ENCODE measurements at places on chromosomes 13 and 19.

GRCh38 chr19:15098460-15098859 is 8.7 kb upstream of the SYDE1 start:
- DNase-seq = no peak

- no peak for DNase-seq
These were observed 6.4 kb downstream of the ANGPTL4 start for GRCh38 chr19:8370176-8371010.

DNA sequence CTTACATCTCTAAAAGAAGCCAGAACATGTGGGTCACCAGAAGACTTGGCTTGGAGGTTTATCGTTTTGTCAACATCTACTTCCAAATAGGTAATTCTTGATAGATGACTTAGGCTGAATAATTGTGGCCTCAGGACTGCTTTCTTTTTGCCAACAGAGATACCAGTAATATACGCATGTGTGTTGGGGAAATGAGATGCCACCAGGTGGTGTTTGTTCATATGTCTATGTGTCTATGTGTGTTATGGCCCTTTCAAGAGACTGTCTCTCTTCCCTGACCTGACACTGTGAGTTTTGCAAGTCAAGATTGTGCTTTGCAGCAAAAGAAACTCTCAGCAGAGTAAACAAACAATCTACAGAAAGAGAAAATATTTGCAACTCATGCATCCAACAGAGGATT is 31.6 kb upstream of the METTL21C start:
- no peak for DNase-seq

- no peak for DNase-seq
These were observed 69.3 kb downstream of the NUFIP1 start for GRCh38 chr13:44920013-44920412.

GRCh38 chr19:5891938-5892771 is 11.4 kb downstream of the NDUFA11 start:
- no peak for DNase-seq

GRCh38 chr19:18839465-18840287 is 7.9 kb downstream of the UPF1 start:
- DNase-seq = no peak

- DNase-seq = no peak
These were observed 6.2 kb downstream of the ZC3H4 start for GRCh38 chr19:47107202-47107952.

- no peak for DNase-seq
These were observed 1.9 kb downstream of the IRF2BP1 start for GRCh38 chr19:45883881-45884681.

DNA sequence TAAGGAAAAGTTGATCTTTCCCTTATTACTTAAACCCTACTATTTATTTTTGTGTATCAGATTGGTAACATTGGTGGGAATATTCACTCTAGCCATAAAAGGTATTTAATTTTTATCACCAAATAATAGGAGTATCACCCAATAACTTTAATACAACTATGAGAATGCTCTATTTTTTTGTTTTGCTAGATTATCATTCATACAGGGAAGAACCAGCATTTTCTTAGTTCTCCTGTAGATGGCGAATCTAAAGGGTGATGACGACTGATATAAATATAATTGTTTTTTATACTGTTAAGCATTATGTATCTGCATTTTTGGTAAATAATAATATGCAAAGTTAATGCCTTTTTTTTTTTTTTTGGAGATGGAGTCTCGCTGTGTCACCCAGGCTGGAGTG is 7.9 kb upstream of the FRY start:
- no peak for DNase-seq

GRCh38 chr19:49436381-49437017 is 4.8 kb downstream of the SLC17A7 start:
- no peak for DNase-seq

GRCh38 chr19:24159707-24160106 is 72.7 kb downstream of the ZNF254 start:
- peak; percentile 4 for DNase-seq

DNA sequence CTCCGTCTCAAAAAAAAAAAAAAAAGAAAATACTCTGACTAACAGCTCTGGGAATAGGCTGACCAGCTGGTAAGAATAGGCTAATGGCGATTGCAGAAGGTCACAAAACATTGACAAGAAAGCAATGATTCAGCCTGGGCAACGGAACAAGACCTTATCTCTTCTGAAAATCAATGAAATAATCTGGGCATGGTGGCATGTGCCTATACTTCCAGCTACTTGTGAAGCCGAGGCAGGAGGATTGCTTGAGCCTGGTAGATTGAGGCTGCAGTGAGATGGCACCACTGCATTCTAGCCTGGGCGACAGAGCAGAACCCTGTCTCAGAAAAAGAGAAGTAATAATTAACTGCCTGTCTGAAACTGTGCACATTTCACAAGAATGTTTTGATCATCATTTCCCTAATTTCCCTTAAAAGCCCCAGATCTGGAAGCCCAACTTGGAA is 18.8 kb upstream of the MTRF1 start:
- no peak for DNase-seq

DNA sequence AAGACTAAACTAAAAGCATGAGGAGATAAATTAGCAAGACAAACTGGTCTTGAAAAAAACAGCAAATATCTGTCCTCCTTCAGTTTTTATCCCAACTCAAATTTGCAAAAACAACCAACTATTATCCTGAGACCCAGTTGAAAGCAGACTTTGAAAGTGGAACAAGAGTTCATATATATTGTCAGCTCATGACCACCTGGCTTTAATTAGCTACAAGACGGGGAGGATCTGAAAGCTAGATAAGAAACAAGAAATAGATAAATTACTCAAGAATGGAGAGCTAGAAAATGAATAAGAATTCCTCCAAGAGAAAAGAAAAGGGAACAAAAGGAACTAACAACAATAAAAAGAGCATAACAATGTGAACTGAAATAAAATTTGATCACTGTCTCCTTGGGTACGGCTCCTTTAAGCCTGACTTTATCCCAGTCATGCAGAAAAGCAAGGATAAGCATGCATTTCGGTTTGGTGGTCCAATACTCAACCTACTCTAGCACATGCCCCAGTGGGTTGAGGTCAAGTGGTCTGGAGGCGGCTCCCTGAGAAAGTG is 246.9 kb downstream of the DCLK1 start:
- DNase-seq = no peak

DNA sequence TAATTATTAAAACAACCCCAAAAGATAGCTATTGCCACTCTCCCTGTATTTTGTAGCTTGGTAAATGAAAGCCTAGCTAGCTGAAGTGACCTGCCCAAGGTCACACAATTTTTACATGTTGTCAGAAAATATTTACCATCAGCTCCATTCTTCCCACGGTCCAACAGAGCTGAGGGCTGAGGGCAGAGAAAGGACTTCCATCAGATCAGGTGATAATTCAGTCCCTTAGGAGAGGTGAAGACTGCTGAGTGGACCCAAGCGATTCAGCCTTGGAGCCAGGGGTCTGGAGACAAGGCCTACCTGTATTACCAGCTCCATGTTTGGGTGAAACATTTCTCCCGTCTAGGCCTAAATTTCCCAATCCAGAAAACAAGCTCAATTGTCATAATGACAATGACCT is 149.5 kb upstream of the TSHZ3 start:
- no peak for DNase-seq

GRCh38 chr13:97639236-97639635 is 205.3 kb downstream of the RAP2A start:
- no peak for DNase-seq

DNA sequence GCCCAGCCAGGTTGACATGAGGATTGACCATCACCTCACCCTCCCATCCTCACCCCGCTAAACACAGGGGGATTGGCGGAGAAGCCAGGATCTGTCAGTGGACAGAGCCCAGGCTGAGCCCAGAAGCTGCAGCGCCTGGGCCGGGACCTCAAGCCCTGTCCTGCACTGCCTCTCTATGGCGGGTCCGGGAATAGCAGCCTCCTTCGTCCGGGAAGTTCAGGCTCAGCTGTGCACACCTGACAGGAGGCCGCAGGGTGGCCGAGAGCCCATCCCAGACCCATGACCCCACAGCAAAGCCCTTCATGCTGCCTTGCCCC is 67.8 kb downstream of the SPACA7 start:
- peak; percentile 76 for DNase-seq

- no peak for DNase-seq
These were observed 139.4 kb downstream of the SIPA1L3 start for GRCh38 chr19:38046254-38047048.

DNA sequence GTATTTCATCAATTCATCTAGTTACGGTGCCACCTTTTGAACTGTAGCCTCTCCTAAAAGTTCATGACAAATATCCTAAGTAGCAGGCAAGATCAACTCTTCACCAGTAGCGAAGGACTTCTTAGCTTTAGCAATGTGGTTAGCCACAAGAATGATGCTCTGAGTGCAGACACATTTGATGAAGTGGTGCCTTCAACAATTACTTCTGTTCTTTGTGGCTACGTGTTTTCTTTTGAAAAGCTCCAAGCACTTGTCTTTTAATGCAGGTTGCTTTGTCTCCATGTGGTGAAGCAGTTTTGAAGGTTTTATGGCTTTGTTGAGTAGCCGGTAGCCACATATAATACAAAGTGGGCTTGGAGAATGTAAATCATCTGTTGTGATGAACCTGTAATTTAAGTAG is 194.7 kb downstream of the B3GLCT start:
- no peak for DNase-seq

DNA sequence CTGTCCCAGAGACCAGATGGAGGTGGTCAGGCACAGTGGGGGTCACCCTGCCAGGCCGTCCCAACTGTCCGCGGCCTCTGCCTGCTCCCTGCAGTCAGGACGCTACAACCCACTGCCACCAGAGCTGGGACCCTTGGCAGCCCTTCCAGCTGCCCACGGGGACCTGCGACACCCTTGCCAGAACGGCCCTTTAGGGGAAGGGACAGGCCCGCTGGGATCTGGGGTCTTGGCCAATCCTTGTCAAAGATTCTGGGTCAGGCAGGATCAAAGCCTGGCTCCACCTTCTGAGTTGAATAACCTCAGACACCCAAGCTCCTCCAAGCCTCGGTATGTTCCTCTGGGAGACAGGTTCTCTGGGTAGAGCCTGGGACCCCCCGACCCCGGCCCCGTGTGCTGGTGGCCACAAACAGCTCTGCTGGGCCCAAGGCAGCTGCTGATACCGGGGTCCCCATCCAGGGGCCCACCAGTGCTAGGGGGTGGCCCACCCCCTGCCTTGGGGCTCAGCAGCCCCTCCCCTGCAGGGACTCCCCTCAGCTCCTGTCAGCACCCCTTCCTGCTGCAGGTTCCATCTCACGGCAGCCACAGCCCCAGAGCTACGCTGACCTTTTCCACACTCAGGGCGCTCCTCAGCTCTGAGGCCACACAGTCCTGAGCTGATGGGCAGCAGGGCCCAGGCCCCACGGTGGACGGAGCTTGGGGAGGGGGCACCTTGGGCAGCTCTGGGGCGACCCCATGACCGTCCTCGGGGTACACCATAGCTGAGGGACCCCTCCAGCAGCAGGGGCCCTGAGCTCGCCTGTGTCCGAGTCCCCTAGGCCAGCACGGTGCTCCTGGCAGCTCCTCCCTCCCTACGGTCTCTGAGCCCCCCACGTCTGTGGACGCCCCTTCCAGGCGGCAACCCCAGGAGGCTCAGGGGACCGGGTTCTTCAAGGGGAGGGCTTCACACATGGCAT is 18.4 kb downstream of the SBNO2 start:
- no peak for DNase-seq

DNA sequence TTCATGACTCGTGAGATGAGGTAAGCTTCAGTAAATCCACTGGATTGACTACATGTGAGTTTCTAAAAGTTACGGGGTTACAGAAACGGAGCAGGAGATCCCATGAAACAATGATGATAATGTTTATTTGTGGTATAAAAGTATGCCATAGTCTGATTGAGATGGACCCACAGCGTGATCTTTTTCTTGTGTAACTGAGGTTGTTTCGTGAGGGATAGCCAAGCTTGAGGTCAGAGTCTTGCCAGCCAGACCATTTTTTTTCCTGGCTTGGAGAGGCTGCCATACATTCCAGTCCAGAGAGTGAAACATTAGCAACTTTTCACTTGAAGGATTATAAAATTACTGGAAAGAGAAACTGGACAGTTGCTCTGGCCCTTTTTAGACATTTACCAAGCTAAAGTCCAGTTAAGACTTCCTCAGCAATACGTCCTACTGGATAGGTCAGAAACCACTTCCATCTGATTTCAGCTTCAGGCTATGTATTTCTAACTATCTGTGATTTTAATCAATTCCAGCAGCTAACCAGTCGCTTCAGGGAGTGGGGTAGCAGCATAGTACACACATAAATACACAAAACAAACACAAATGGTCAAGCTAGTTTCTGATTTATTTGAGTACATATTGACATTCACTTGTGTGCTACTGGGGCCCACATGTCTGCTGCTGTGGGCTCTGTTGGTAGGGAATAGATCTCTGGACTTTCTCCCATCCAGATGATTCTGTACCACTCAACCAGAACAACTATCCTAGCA is 194.6 kb downstream of the POSTN start:
- DNase-seq = no peak

DNA sequence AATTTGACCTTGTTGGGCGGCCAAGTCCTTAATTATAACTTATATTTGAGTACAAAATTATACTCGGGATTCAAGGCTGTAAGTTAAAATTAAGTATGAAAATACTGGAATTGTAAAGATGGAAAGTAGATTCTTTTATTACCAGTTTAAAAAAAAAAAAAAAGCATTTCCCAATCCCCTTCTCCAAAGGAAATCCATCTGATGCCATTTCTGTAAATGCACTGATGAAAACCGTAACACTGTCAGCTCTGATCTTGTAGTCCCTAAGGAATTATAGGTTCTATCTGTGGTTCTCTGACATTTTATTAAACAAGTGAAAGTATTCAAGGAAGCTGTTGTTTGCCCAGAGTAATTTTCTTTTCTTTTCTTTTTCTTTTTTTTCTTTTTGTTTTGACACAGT is 41.6 kb upstream of the HNRNPA1L2 start:
- DNase-seq = no peak

DNA sequence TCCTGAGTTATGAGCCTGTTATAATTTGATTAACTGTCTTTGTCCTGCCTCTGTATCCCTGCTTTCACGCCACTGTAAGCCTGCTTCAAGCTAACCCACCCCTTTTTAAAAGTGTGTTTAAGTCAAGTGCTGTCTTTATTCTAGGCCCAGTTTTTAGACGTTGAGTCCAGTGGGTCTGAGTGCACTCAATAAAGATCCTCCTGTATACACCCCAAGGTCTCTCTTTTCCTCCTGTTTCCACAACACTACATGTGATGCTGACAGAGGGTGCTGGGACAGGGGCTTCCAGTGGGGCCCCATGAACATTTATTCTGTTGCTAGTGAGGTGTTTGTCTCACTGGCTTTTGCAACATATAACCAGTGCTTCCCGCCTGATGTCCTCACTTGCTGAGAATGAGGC is 6.7 kb upstream of the F2RL3 start:
- DNase-seq = no peak

DNA sequence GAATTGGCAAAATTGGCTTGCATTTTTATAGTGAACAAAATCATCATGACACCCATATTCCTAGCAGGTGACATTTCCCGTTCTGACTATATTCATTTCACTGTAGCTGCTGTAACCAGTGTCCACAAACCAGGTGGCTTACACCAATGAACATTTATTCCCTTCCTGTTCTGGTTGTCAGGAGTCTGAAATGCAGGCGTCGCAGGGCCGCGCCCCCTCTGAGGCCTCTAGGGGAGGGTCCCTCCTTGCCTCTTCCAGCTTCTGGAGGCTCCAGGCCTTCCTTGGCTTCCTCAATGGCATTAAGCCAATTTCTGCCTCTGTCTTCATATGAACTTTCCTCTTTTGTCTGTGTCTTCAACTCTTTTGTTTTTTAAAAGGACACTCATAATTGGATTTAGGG is 6.5 kb upstream of the RLN3 start:
- DNase-seq = no peak

- DNase-seq = no peak
These were observed 5.6 kb downstream of the GFY start for GRCh38 chr19:49430678-49431329.

GRCh38 chr13:48333976-48334375 is 30.4 kb downstream of the RB1 start:
- no peak for DNase-seq

- DNase-seq = no peak
These were observed 6.9 kb upstream of the MLLT1 start for GRCh38 chr19:6286676-6287075.

All from NCI-H345 (cell line).